ENCODE measurements at places on chromosomes 6 and 20.

- no peak for DNase-seq
These were observed 8.1 kb downstream of the BPIFA2 start for GRCh38 chr20:33176101-33176500.

DNA sequence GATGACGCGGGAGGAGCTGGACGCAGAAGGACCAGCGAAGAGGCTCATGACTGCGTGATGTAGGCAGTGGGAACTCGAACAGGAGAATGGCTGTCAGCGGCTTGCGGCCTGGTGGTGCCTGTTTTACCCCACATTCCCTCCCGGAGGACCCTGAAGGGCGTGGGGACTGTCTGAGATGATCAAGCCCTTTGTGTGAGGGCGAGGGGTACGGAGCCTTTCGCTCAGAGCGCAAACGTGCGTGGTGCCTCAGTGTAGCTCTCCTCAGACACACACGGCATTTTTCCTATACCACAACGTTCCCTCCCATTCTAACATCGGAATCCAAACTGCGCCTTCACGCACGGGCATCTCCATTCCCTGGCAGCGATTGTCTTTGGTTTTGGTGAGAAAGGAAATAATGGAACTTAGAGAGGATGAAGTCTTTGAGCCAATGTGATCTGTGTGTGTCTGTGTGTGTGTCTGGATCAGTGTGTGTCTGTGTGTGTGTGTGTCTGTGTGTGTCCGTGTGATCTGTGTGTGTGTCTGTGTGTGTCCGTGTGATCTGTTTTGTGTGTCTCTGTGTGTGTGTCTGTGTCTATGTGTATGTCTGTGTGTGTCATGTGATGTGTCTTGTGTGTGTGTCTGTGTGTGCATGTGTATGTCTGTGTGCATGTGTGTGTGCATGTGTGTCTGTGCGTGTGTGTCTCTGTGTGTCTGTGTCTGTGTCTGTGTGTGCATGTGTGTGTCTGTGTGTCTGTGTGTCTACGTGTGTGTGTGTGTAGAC is 5.3 kb downstream of the PTK6 start:
- DNase-seq = no peak

DNA sequence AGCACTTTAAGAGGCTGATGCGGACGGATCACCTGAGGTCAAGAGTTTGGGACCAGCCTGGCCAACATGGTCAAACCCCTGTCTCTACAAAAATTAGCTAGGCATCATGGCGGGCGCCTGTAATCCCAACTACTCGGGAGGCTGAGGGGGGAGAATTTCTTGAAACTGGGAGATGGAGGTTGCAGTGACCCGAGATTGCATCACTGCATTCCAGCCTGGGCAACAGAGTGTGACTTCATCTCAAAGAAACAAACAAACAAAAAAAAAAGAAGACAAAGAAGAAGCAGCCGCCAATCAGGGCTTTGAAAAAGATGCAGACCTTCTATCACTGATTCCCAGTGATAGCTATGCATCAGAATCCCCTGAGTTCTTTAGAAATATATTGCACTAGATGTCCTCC is 56.8 kb downstream of the COL9A1 start:
- DNase-seq = no peak

DNA sequence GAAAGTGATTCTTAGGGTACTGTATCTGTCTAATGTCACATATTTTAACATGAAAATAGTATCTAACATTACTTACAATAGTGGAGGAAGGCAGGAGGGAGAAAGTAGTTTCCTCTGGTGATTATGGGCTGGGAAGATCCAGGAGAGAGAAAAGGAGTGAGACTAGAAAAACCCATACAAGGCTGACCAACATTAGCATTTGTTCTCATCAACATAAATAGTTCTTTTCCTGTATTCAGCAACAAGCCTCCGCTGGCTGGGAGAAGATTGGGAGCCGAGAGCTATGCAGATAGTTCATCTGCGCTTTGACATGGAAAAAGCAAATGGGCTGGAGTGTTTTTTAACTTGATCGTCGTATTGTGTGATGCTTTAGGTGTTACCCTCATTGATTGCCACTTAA is 239.4 kb downstream of the PHACTR1 start:
- no peak for DNase-seq

DNA sequence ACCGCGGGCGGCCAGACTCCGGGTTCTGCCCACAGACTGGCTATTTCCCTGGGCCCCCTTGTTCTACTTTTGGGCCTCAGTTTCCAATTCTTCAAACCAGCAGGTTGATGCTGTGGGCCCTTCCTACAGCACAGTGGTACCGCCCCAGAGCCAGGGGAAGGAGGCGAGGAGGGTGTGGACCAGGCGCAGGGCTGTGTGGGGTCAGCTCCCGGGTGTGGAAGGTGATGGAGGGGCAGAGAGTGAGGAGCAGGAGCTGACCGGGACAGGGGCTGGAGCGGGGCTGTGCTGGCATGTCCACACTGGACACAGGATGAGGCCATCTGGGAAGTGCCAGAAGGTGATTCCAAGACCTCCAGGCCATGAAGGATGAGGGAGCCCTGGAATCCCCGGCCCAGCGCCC is 35.2 kb upstream of the CHRNA4 start:
- no peak for DNase-seq

GRCh38 chr6:20217891-20218290 is 5.6 kb upstream of the MBOAT1 start:
- no peak for DNase-seq

GRCh38 chr20:57829805-57830514 is 120.1 kb upstream of the PMEPA1 start:
- no peak for DNase-seq

DNA sequence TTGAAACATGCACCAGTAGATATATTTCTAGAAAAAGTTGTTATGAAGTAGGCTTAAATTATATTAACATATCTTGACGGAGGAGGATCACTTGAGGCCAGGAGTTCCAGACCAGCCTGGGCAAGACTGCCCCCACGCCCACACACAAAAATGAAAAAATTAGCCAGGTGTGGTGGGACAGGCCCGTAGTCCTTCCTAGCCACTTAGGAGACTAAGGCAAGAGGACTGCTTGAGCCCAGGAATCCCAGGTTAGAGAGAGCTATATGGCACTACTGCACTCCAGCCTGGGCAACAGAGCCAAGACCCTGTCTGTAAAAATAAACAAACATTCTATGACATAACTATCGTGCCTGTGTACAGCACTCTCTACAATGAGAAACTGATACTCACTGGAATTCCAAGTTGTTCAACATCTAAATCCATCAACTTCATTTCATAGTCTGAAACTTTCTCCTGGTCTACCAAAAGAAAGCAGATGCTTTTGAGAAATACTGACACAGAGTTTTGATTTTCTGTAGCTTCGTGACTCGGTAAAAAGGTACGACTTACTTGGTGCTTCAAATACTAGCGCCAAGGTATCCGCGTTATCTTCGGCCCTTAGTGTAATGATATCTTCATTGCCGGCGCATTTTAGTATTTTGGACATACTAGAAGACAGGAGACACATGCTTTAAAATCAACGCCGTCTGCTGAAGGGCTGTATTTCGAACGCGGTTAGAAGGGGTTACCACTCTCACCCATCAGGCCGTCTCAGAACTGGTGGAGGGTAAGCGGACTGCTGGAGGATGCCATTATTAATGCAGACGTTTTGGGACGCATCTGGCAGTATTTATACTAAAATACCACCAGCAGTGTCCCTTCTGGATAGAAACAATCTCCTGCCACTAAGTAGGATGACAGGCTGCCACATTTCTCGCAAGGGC is 1.3 kb downstream of the PCNA start:
- no peak for DNase-seq

- DNase-seq = no peak
These were observed 11.1 kb downstream of the BTN2A1 start for GRCh38 chr6:26468829-26469228.

GRCh38 chr6:95784869-95785268 is 207.5 kb downstream of the MANEA start:
- DNase-seq = no peak

GRCh38 chr6:5115168-5115567 is 30.0 kb downstream of the PPP1R3G start:
- DNase-seq = peak; percentile 31

DNA sequence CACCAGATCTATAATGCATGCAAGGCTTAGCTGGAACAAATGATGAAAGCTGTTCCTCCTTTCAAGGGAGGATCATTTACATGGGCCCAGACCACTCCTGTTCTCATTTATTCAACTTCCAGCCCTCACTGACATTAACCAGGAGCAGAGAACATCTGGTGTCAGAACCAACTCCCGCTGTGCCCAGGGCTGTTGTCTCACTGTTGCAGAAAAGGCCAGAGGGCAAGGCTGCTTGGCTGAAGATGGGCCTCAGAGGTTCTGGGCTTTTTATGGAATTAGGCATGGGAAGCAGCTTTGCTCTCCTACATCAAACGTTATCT is 164.2 kb downstream of the GMPR start:
- DNase-seq = no peak

GRCh38 chr6:3523966-3524365 is 67.1 kb upstream of the SLC22A23 start:
- DNase-seq = no peak

DNA sequence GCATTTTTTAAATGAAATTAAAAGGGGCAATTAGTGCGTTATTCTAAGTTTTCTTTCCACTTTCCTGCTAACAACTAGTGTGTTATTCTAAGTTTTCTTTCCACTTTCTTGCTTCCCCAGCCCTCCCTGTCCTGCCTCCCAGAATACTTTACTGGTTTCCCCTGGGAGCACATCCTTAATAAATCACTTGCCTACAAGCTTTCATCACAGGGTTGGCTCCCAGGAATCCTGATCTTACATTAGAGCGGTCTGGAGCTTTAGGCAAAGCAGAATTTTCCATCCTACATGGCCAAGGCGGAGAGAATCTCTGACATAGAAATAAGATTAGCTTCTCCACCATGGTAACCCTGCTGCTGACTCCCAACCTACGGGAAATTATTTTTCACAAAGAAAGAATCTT is 150.4 kb downstream of the BFSP1 start:
- no peak for DNase-seq

- DNase-seq = peak; percentile 52
These were observed at the start of gene GPR63 for GRCh38 chr6:96837081-96837971. GPR63 (minus strand) TSS chr6:96837477; CDS start chr6:96799731, 37,746 bp downstream.

DNA sequence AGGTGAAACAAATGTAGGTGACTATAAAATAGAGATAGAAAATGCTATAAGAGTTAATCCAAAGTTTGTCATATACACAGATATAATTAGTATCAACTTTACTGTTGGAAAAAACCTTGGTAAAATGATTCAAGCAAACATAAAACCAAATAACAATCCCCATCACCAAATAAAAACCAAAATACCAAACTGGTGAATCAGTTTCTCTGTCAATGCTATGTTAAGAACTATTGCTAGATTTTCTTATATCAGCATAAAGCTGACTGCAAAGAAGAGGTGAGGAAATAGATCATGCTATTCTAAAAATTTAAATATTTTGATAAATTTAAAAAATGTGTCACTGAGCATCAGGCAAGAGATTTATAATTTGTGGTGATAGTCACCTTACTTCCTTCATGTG is 658.4 kb downstream of the PHF3 start:
- DNase-seq = peak; percentile 39

- DNase-seq = peak; percentile 76
These were observed 50.9 kb upstream of the FAM184A start for GRCh38 chr6:119129148-119129967.

- no peak for DNase-seq
These were observed 11.3 kb downstream of the CARMIL1 start for GRCh38 chr6:25290306-25291060.

DNA sequence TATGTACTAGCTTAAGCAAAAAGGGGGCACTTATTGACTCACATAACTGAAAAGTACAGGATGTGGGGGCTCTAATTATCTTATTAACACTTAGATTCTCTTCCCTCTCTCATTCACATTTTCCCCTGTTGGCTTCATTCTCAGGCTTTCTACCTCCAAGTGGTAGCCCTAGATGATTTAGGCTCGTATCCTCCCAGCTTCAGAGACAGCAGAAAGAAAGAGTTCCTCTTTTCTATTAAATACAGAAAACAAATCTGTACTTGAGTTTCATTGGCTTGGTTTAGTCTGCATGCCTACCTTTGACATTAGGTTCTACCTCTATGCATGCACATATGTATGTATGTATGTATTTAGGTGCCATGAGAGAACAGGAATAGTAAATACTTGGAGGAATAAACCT is 15.5 kb upstream of the E2F3 start:
- no peak for DNase-seq

GRCh38 chr6:150902142-150902776 is 36.8 kb downstream of the MTHFD1L start:
- no peak for DNase-seq

DNA sequence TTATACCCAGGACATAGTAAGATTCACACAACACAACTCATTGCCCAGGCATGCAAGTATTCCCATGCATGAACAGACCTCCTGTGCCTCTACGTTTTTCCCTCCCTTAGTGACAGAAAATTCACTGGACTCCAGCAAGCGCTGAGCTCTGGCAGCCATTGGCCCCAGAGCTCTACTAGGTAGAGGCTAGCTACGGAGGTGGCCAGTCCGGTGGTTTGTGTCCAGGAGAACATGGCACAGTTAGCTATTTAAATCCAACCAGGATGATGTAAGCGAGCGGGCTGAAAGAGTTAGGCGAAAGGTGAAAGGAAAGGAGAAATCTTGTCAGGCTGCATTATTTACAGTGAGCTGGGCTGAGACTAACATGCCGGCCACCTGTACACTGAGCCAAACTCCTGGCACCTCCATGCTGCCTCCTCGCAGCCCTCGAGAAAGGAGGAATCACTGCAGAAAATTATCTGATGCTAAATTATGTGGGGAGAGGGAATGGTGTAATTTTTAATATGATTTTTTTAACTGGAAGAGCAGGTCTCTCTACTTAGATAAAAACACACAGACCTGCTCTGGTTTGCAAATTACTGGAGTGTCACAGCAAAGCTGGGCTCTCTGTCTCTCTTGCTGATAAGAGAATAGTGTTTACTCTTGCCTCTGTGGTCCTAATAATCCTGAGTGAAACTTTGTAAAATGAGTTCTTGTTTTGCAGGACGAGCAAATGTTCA is 50.1 kb upstream of the ARMC2 start:
- DNase-seq = peak; percentile 40

DNA sequence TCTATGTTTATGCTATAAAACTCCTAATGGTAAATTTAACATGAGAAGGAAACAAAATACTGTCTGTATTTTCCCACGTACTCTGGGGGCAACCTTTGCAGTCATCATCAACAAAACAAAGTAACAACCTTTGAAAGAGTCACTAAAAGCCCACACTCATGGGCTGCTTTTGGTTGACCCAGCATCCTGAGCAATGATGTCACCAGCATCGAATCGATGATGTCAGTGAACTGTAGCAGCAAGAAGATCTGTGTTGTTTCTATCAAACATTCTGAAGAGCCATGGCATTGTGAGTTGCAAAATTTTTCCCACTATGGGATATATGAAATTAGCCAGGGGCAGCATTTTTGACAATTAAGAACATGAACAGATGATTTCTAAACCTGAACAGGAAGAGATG is 300.1 kb downstream of the HIVEP2 start:
- no peak for DNase-seq

Data from IMR-90 (cell line).